ENCODE measurements at places on chromosomes 2 and 18.

DNA sequence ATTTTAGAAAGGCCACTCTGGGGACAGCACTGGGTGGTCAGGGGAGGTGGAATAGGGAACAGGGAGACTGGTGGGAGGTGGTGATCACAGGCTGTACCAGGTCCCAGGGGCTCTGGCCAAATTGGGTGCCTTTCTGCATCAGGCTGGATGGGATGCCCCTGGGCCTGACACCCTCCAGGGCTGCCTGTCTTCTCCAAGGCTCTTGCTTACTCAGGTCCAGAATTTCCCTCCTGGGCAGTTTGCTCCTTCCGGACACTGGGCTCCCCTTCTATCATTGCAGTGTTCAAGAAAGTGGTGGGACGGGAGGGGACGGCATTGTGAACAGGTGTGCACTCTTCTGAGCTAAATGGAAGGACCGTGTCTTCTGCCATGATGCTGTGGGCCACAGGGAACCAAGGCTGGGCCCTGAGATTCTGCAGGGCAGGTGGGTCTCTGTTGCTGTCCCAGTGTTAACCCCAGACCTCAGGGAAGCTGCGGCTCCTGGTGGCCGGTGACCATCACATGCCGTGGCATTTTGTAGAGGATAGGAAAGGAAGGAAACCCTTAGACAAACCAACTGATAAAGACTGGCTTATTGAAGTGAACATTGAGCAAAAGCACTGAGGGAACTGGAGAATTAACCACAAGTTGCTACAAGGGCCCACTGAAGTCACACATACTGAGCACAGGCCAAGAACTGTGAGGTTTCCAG lies 93.7 kb upstream of the HS6ST1 start:
- no peak for DNase-seq

GRCh38 chr2:230877759-230878598 lies 13.2 kb downstream of the ITM2C start:
- peak; percentile 34 for DNase-seq

DNA sequence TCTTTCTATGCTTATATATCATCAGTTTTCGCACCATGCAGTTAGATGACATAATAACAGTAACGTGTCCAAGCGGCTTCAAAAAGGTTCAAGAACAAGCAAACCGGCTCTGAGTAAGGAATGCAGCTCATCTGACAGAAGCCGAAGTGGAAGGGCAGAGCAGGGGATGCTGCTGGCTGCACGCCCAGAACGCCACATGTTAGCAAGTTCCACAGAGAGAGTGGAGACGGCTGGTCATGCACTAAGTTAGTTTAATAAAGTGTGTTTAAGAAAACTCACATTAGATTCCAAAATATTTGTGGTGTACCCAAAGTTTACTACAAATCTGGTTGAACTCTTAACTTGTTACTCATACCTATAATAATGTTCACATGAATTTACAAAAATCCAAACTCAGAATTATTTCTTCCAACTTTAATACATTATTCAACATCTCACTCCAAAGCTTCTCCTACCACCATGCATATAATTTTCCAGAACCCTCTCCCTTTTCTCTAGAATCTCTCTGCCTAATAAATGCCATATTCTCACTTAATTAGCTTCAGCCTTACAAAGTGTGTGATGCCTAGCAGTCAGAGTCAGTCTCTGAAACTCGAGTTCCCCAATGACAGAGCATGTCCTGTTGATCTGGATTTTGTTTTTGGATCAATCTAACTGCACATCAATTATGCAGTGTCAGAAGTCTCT lies 170.0 kb downstream of the DNAH7 start:
- no peak for DNase-seq

DNA sequence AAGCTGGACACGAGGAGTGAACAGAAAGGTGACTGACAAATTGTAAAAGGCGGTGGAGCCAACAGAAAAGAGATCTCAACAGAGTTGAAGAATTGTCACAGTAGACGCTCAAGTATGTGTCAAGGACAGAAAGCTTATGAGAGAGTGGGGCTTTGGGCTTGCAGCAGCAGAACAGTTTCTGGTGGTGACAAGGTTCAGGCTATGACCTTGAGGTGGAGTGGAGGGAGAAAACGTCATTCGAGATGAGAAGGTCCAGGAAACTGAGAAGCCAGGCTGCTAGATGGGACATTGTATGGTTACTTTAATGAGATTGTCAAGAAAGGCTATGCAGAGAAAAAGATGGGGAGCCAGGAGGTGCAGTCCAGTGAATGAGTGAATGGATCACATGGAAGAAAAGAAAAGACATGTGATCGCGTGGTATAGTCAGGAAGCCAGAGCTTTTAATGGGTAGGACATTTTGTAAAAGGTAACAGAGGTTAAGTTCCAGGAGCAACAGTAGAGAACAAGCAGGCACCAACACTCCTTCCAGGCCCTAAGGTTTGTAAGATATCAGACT lies 91.1 kb upstream of the EPC2 start:
- no peak for DNase-seq

DNA sequence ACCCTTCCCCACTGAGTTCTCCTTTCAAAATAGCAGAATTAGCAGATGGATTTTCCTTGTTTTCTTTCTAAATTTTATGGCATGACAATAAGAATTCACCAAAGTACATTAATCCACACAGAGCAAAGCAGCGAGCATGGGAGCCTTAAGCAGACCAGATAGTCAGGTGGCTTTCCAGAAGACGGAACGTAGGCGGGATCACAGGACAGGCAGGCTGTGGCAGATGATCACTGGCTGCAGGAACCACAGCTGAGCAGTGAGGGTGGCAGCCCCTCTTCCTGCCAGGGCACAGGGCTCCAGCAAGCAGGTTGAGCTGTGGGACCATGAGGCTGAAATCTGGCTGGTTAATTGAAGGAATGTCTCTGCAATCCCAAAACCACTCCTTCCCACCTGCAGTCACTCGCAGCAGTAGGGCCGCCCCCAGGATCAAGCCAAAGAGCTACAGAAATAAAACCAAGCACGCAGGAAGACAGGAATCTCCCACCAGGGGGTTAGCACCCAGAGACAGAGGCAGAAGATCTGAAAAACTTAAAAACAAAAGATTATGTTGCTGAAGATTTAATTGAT lies 259.9 kb downstream of the EIPR1 start:
- DNase-seq, result no peak

DNA sequence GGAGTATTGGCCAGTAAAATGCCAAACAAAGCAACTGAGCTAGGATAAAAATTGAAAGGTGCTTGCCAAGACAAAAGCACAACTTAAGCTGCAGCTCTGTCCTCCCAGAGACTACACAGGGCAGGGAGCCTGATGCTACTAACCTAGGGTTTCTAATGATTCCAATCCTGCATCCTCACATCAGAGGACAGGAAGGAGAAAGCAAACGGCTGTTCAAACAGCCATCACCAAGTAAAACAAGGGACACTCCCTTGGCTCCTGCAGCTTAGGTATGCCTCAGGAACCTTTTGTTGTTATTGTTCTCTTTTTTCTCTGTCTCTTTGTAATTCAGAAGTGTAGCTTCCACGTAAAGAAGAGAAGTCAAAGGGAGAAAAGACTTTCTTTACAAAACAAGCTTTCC lies 99.5 kb downstream of the TCF4 start:
- no peak for DNase-seq

- DNase-seq, result no peak
Observed at GRCh38 chr18:70334728-70335329, 46.0 kb downstream of the SOCS6 start.

GRCh38 chr2:196480653-196481323 lies 158.7 kb upstream of the CCDC150 start:
- no peak for DNase-seq

- no peak for DNase-seq
Observed at GRCh38 chr2:118222672-118223421, 134.6 kb downstream of the INSIG2 start.

DNA sequence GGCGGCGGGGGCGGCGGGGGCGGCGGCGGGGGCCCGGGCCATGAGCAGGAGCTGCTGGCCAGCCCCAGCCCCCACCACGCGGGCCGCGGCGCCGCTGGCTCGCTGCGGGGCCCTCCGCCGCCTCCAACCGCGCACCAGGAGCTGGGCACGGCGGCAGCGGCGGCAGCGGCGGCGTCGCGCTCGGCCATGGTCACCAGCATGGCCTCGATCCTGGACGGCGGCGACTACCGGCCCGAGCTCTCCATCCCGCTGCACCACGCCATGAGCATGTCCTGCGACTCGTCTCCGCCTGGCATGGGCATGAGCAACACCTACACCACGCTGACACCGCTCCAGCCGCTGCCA lies 644 bp downstream of the ONECUT2 start:
- DNase-seq, result no peak

GRCh38 chr2:176188774-176189680 lies 559 bp downstream of the HOXD1 start:
- no peak for DNase-seq

DNA sequence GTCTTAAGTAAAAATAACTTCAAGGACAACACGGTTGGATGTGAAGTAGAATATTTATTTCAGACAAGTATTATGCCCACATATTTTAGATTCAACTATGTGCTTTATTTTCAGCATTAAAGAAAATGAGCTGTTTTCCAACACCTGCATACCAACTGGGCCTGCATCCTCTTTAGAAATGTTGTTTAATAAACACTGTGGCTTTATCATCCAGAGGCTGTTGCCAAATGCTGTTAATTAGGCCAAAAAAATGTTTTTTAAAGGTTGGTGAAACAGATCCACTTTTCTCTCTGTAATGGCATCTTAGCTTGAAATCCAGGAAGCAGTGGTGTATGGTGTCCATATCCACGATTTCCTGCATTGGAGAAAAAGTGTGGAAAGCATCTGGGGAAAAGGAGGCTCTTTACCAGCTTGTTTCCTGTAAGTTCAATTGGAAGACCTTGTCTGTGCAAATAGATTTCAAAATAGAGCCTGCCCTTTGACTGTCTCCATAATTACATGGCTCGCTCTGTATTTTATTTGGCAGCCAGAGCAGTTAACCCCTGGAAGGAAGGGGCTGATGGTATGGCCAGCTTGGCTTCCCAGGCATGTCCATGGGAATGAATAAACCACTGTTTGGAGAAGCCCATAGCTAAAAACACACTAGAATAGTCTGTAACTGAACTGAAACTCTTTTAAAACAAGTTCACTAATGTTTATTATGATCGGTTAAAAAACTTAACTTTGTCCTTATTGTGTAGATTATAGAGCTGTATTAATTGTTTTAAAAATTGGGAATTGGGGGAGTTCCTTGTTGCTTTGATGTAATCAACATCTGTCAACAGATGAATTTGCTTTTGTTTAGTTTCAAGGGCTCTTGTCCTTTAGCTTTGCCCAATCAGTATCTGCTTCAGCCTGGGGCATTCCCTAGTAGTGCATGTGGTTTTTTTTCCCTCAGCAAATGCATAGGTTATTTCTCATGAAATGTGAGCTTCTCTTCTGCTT lies 33.0 kb upstream of the DLX1 start:
- DNase-seq, result no peak

DNA sequence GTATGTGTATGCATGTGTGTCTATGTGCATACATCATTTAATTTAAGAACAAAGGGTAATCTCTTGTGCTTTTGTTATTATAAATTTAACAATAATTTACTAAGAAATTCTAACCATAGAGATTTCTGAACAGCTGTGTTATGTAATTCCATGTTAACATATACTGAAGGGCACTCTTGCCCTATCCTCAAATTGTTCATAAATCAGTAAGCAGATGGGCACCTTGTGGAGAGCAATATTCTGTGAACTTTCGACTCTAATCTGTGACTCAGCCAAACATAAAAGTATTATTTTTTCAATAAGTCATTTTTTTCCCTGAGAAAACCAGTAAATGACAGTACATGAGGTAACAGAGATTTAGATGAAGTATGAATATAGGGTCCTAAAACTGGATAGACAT lies 938.3 kb upstream of the CRIM1 start:
- no peak for DNase-seq

- no peak for DNase-seq
Observed at GRCh38 chr18:5983488-5983887, 88.2 kb upstream of the TMEM200C start.

- DNase-seq, result no peak
Observed at GRCh38 chr2:143933946-143934569, 585.9 kb downstream of the ZEB2 start.

DNA sequence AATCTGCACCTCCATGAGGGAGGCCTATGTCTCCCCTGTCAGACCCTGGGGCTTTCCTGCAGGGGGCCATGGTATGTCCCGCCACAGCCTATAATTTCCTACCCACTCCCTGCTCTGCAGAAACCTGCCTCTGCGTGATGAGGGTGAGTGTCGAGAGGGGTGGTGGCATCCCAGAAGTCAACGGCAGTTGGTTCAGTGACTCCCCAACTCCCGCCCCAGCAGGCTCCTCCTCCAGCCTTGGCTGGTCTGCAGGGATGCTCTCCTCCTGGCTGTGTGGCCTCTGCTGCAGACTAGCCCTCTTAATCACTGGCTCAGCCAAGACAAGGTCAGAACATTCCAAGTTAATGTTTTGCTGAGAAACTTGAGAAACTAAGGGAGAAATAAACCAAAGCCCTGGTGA lies 13.3 kb downstream of the CELF4 start:
- DNase-seq, result no peak

- DNase-seq, result no peak
Observed at GRCh38 chr2:157684940-157685466, 56.3 kb upstream of the ACVR1C start.

- no peak for DNase-seq
Observed at GRCh38 chr18:8987241-8987640, 115.3 kb upstream of the NDUFV2 start.

DNA sequence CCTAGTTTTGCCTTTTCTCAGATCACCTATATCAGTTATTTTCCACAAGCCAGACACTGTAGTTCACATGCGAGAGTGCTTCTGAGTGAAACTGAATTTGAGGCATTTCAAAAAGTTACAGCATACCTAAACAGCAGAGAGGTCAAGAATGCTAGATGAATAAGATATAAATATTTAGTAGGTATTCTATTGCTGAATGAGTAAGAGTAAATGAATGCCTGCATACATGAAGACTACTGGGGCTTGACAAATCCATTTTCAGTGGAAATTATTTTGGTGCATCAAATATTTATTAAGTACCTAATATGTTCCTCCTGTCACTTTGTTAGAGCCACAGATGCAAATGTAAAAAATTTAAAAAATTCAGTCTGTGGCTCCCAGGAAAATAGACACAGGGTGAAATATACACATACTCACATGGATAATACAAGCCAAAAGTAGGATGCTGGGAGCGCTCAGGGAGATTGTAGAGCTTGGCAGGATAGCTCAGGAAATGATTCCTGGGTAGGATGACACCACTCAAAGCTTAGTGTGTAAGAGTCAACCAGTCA lies 27.6 kb upstream of the CDC42EP3 start:
- DNase-seq, result no peak

GRCh38 chr18:21593540-21594257 lies 6.8 kb downstream of the ESCO1 start:
- no peak for DNase-seq

- DNase-seq, result no peak
Observed at GRCh38 chr18:76937597-76937996, 115.2 kb downstream of the ZNF236 start.

DNA sequence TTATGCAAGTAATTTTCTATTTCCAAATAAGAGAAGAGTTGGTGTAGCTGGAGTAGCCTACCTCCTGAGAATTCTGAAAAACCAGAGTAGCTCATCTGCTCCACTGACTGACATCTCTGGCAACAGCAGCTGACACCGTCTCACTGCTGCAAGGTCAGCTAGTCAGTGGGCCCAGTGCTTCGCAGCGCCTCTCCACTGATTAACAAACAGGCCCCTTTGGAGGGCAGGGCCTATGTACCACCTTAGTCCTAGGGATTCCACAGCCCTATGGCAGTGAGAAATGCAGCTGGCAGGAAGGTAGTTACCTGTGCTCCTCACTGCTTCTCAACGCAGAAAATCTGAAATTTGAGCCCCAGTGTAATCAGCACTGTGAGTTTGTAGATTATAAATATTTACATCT lies 97.5 kb downstream of the DLGAP1 start:
- DNase-seq, result no peak

Measured in activated CD4-positive, alpha-beta T cell treated with anti-CD3 and anti-CD28 coated beads, Interleukin-2, amount 10 ng/mL, durations not matched to agents 7 days and 5 days (primary cell).